WTC11 (cell line): ENCODE measurements at places on chromosomes 11 and 22.

GRCh38 chr11:10455637-10456487 is 798 bp downstream of the AMPD3 start:
- DNase-seq = peak; percentile 35

DNA sequence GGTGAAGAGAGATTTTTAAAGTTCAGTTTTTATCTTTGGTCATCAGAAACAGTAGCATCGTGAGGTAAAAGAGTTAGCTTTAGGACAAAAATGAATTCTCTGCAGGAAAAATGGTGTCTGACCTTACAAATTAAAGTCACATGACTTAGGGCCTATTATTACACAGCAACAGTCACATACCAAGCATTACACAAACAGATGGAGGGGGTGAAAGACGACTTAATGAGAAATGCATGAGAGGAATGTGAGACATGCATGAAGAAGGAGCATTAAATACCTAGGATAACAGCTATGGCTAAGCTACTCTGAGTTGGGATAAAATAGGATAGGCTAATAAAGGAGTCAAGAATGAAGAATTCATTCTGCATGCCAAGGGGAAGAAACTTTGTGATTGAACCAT is 77.5 kb downstream of the BLID start:
- DNase-seq = no peak

GRCh38 chr22:41682033-41682807 is 6.4 kb downstream of the SNU13 start:
- DNase-seq = peak; percentile 85

DNA sequence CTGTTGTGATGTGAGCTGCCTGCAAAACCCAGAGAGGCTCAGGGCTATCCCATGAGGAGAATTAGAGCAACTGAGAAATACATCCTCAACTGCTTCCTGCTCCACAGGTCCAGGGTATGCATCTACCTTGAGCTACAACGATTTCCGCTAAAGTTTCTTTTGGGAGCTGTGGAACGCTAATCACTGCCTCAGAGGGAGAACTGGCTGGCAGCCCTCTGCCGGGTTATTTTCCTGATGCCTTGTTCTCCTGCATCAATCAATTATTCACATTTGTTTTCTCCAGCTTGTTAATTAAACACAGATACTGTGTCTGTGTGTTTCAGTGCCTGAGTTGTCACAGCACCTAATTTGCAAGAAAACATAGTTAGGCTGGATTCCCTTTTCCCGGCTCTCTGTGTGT is 211.1 kb upstream of the PLET1 start:
- DNase-seq = no peak

DNA sequence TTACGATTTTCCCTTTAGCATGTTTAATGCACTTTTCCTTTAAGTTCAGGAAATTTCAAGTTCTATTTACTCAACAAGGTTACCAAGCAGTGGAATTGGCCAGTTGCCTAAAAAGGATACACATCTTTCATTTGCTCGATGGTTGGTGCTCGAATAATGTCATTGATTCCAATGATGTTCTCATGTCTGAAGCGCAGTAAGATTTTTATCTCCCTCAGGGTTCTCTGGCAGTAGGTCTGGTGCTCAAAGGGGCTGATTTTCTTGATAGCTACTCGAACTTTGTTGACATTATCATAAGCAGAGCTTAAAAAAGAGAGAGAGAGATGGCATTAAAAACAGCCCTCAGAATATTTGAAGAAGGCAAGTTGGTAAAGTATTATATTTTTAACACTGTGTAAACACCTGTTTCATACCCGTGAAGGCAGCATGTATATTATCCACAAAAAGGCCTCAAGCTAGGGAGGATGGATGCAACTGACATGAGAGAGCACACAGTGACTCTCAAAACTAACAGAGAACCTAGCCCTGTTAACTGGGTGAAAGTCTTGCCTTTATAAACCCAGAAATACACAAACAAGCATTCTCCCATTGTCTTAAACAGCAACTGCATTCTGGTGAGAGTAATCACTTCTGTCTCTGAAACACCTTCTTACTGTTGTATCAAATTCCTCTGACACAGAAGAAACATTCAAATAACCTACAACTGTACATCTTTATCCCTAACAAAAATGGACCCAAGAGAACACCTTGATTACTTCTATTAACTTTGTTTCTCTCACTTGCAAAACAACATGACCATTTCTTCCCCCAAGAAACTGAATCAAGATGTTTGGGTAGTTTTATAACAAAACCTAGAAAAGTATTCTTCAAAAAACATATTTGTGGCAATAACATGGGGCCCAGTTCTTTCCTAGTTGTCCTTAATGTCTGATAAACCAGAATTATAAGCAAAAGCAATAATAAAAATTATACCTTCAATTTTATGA is 59.6 kb downstream of the MAPK1 start:
- no peak for DNase-seq

- DNase-seq = peak; percentile 88
These were observed 62.4 kb downstream of the NECTIN1 start for GRCh38 chr11:119666463-119667131.
